BJ (cell line): ENCODE measurements at places on chromosomes 7 and 10. TPM values are rescaled to one million over a fixed set of nuclear protein-coding genes. Genes with fewer than 3 reads are reported as not detected.

DNA sequence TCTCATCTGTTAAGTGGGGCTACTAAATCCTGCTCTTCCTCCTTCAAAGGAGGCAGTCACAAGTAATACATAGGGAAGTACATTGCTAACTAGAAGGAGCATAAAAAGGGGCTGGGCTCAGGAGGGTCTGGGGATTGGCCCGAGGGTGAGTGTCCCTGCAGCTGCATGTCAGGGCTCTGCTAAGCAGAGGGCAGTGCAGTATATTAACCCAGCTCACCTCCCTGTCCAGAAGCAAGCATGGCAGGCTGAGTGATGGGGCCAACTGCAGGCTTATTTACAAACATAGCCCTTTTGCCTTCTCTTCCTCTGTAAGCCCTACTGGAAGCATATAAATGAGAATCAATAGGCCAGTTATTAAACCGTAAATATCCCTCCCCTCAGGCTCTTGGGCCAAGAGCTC lies 143.2 kb upstream of the PCBD1 start:
- DNase-seq, result no peak

- DNase-seq, result no peak
Observed at GRCh38 chr7:18216270-18216669, 188.6 kb upstream of the PRPS1L1 start.

GRCh38 chr7:2824678-2825461 lies 19.2 kb downstream of the GNA12 start:
- no peak for DNase-seq

Gene SLC18A3
- polyA plus RNA-seq, result not detected in 2 replicates

Gene TEX47
- not detected in 2 replicates for polyA plus RNA-seq
